ENCODE measurements at places on chromosomes 3 and 15.
A peak's percentile ranks its signal among the peaks of the same experiment; 100 is the strongest.

GRCh38 chr3:158086776-158087175 is 19.4 kb downstream of the SHOX2 start:
- DNase-seq: no peak

- no peak for DNase-seq
Observed at GRCh38 chr3:4292301-4292700, 10.9 kb upstream of the SETMAR start.

GRCh38 chr15:60568301-60568742 is 89.4 kb upstream of the ICE2 start:
- no peak for DNase-seq

DNA sequence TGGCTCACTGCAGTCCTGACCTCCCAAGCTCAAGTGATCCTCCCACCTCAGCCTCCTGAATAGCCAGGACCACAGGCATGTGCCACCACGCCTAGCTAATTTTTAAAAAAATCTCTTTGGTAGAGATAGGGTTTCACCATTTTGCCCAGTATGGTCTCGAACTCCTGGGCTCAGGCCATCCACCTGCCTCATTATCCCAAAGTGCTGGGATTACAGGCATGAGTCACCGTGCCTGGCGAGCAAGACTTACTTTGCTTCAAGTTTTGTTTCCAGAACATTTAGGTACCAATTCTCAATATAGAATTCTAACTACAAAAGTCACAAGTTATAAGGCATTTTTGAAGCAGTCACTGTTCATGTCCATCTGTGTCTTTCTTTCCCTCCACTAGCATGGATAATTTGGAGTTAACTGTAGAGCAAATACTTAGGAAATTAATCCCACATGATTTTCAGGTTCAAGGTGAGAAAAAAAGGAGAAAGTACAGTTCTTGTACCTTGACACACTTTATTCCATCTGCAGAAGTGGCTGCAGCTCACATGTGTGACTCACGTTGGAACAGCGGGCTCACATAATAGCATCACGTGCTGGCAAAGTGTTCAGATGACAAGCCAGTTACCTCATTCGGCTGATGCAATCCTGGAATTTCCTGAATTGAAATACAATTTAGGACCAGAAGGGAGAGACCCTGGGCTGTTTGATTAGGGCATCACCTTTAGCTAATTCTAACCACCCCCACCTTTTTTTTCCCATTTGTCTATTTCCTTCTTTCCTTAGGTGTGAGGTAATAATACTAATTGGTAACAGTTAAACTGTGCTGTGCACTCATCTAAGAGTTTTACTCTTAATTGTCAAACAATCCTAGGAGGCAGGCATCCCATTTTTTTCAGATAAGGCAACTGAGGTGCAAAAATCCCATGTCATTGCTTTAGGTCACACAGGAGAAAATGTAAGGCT is 46.9 kb upstream of the NEDD4 start:
- no peak for DNase-seq

DNA sequence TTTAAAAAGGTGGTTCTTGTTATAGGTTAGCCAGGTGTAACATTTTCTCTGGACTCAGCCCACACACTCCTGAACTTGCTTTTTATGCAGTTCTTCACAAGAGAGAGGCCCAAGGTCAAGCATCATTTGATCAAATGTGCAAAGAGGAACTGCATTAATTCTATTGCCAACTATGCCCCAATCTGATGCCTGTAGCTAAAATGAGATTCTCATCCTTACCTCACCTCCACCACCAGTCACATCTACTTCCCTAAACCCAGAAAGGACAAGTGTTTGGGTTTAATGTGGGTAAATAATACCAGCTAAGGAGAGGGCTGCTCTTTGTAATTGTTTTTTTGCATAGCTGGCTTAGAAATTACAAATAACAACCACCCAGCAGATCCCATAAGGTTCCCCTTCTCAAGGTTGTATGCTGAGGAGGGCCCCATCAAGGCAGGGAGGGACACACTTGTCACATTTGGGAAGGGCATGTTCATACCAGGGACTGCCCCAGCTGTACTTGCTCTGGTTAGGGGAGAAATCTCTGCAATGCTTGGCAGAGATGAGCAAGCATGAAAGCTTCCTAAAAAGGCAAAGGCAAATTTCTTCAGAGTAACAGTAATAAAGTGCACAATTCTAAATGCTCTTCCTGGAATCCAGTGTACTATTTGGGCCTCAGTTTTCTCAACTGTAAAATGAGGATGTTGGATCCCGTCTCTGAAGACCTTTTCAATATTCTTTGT is 76.2 kb downstream of the TGFBR2 start:
- DNase-seq: no peak

DNA sequence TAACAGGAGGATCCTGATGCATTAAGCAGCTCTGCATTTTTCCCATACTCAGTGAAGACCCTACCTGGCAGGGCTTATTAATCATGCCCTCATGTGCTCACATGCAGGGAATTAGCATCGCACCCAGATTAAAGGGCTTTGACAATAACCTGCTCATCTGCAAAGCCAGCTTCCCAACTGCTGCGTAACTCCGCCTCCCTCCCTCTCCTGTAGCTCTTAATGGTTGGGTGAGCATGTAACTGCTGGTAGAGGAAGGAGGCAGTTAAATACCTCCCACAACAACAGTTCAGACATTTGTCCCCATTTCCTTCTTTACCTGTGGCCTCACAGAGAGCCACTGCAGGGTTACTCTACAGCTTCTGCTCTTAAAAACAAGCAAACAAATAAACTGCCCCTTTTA is 203.6 kb upstream of the WNT5A start:
- no peak for DNase-seq

- no peak for DNase-seq
Observed at GRCh38 chr3:123773681-123774431, 110.3 kb downstream of the MYLK start.

DNA sequence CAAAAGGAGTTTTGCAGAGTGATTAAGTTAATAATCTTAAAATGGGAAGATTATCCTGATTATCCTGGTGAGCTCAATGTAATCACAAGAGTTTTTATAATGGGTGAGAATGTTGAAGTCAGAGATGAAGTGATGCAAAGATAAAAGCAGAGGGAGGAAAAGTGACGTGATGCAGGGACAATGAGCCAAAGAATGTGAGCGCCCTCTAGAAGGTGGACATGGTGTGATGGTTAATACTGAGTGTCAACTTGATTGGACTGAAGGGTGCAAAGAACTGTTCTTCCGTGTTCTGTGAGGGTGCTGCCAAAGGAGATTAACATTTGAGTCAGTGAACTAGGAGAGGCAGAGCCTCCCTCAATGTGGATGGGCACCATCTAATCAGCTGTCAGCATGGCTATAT is 569.6 kb upstream of the AGTR1 start:
- DNase-seq: no peak

DNA sequence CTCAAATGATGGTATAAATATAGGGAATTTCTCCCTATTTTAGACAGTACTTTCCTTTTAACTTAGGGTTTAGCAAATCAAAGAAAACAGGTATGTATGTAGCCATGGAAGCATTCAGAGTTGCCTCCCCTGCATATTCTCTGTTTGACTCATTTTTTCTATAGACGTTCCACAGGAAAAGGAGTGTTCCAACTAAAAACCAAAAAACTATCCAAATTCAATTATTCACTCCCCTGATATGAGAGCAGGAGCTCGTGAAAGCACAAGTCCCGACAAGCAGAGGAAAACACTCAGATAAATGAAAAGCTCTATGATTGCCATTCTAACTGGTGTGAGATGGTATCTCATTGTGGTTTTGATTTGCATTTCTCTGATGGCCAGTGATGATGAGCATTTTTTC is 119.5 kb downstream of the FRMD5 start:
- DNase-seq: no peak

GRCh38 chr3:22159004-22159695 is 408.1 kb upstream of the ZNF385D start:
- DNase-seq: no peak

DNA sequence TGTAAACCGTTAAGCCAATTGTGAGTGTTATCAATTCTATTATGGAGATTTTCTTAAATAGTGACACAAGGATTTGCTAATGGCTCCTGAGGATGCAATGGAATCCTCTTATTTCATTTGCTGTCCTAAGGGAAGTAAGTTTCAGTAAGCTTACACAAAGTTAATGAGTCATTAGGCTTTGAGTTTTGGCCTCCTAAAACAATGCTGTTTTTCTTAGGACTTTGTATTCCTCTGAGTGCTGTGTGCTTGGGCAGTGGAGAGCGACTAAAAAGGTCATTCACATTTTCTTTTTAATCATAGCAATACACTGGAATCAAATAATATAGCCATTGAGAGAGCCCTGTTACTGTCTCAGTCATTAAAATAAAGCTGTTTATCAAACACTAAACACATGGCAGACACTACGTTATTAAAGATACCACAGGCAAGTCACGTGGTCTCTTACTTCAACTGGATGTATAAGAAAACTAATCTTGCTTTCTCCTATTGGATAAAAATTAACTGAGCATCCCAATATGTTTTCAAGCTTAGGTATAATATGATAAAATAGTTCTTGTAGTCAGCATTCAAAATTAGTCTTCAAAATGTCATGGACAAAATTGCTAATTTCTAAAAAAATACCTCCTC is 290.8 kb downstream of the NLGN1 start:
- no peak for DNase-seq

GRCh38 chr3:188349933-188350332 is 196.0 kb downstream of the LPP start:
- DNase-seq: no peak

GRCh38 chr3:132256989-132257388 is 60.2 kb upstream of the ACP3 start:
- DNase-seq: no peak

DNA sequence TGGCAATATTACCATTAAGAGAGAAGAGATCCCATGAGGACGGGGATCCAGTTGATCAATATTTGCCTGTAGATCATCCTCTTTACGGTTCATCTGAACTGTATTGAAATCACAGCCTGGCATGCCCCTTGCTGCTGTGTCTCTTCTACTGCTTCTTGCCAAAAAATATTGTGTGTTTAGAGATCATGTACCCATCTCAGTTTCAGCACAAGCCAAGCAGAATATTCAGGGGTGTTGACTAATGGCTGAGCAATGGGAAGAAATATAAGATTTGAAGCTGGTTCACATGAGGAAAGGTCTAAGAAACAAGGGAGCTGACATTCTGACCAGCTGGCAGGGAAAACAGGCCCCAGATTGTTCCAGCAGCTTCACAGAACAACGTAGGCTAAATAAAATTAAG is 21.3 kb downstream of the ATP13A5 start:
- no peak for DNase-seq

GRCh38 chr15:73573572-73573971 is 59.6 kb downstream of the NPTN start:
- DNase-seq: no peak

- DNase-seq: peak; percentile 17
Observed at GRCh38 chr3:120284747-120285507, at the start of gene GPR156. GPR156 (minus strand) TSS chr3:120285222; CDS start chr3:120244098, 41,124 bp downstream.

DNA sequence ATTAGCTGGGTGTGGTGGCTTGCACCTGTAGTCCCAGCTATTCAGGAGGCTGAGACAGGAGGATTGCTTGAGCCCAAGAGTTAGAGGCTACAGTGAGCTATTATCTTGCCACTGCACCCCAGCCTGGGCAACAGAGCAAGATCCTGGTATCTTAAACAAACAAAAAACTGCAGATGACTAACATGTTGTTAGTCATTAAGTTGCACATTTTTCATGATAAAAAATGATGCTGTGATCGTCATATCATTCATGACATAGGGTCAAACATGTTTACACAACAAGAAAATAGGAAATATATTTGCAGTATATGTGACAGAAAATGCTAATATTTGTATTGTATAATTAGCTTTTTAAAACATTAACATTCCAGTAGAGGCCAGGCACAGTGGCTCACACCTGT is 20.2 kb upstream of the DAPK2 start:
- DNase-seq: no peak

DNA sequence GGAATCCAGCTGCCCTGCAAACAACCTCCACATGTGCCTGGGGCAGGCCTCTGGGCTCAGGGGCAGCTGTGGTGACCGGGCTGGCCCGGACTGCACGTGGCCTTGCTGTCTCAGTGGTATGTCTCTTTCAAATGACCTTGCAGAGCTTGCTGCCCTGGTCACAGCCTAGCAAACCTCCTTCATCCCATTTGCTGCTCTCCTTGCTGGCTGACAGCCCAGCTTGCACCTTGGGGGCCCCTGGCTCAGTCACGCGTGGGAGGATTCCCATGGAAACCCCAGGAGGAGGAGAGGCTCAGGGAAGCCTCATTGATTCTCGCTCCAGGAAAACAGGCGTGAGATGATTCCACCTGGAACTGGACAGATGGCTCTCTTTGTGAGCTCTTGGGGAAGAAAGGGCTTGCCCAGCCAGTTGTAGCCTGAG is 5.6 kb downstream of the SPSB4 start:
- DNase-seq: no peak

GRCh38 chr3:102148598-102149337 is 286.0 kb upstream of the ZPLD1 start:
- no peak for DNase-seq

DNA sequence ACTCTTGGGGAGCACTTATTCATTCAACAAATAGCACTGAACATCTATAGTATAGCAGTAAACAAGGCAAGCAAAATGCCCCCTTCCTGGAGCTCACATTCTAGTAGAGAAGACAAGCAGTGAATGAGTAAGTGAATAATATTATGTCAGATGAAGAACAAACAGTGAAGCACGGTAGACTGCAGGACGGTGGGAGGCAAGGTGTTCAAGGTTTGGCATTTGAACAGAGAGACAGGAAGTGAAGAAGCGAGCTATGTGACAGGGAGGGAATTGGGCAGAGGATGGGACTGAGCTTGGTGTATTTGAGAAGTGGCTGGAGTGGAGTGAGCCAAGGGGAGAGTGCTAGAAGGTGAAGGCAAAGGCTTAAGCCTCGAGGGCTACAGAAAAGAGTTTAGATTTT is 1.4 kb downstream of the CRELD1 start:
- no peak for DNase-seq

DNA sequence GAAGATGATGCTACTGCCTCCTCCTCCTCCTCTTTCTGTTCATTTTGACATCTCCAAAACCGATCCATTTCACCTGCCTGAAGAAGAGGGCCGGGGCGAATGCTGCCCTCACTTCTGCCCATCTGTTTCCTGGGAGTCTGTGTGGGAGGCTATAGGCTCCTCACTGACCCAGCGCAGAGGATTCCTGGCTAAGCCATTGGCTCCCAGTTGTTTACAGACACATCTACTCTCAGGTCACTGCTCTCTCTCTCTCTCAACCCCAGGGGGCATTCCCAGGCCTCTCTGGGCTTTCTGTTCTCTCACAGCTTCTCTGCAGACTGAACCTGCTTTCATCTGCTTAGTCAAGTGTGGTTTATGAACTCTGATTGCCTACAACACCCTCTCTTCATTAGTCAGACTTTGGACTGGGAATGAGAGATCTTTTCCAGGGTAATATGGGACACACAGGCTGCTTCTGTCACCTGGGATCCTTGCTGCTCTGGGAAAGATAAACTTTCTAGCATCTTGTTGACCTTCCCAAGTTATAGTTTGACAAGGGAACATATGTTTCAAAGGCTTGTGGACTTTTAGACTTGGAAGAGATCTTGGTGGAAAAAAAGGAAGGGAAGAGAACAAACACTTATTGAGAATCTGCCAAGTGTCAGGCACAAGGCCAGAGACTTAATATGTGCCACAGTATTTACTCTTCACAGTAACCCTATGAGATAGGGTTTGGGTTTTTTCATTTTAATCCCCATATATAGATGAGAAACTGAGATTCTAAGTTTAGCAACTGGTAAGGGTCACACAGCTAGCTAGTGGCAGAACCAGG is 30.2 kb upstream of the USP3 start:
- peak; percentile 79 for DNase-seq

- DNase-seq: no peak
Observed at GRCh38 chr3:149091983-149092382, 5.7 kb upstream of the HLTF start.
